ENCODE measurements at places on chromosomes 3 and 15. TPM values are rescaled to one million over a fixed set of nuclear protein-coding genes. Genes with fewer than 3 reads are reported as not detected.

GRCh38 chr3:59326246-59327024 lies 276.6 kb upstream of the CFAP20DC start:
- DNase-seq = no peak

Gene GHSR
- total RNA-seq = not detected

DNA sequence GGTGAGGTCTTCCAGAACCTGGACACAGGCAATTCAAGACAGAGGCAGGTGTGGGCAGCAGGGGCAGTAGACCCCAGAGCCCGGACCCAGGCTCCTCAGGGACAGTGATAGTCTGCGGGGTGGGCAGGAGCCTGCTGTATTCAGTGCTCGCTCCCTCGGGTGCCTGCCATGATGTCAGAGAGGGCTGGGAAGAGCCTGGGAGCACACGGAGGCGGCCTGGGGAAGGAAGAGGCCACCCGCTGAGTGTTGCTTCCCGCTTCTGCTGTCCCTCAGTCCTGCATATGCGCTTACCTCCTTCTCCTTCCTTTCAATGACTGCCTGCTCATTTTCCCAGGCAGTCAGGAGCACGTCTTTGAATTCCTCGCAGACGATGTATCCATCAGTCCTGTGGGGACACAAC lies 22.8 kb downstream of the TMEM43 start:
- no peak for DNase-seq

Gene PRRT3
- 8.6 TPM for total RNA-seq

DNA sequence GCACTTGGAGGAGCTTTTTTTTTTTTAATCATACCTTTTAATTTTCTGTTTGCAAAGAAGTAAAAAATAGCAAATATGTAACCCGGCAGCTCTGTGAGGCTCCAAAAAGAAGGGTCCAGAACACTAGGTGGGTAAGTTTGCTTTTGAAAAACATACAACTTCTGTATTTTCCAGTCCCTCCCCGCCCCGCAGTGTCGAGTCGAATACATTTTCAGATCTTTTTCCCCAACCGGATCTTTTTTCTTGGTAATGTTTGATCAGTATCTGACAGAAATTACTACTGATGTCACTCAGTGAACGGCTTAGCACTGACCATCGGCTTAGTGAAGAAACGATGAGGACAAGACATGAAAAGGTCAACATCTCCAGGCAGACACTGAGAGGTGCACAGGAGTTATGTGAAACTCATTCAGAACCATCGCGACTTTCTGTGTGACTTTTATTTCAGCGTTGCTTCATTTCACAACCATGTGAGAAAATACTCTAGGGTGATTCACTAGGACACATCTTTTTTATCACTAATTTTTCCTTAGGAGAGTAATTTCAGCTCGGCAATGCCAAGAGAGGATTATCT lies 11.0 kb downstream of the ISL2 start:
- DNase-seq = no peak

DNA sequence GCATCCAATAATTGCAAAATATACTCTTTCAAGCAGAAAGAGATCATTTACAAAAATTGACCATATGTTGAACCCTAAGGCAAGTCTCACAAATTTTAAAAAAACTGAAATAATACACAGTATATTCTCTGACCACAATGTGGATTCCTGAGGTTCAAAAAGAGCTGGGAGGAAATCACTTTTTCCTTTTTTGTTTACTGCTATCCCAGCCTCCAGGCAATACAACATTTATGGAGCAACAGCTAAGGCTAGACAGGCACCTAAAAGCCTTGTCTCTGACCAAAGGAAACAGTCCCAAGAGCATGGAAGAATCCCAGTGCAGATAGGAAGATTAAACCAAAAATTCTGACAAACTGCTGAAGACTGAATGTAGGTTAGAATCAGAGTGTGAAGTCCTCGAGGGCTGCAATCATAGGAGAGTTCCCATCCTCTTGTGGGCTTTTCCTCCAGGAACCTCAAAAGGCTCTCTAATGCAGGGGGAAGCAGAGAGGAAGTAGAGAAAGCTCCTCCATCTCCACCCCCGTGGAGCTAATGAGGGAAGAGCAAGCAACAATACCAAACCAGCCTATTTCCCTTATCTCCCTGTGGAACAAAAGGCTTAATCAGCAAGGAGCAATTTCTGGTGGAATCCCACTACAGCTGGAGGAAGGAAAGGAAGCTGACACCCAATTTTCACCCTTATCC lies 57.0 kb downstream of the TMCC1 start:
- no peak for DNase-seq

DNA sequence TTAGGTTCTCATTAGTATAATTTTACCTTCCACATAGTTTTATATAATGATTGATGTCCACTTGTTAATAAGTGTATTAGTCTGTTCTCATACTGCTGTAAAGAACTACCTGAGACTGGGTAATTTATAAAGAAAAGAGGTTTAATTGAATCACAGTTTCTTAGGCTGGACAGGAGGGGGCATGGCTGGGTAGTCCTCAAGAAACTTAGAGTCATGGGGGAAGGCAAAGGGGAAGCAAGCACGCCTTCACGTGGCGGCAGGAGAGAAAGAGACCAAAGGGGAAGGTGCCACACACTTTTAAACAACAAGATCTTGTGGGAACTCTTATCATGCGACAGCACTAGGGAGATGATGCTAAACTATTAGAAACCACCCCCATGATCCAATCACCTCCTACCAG lies 19.2 kb downstream of the DZIP3 start:
- DNase-seq = no peak

- DNase-seq = no peak
These were observed 41.3 kb downstream of the FEZF2 start for GRCh38 chr3:62332017-62332416.

- DNase-seq = no peak
These were observed 53.5 kb upstream of the CCR2 start for GRCh38 chr3:46300461-46300789.

- no peak for DNase-seq
These were observed 84.3 kb downstream of the KCNH8 start for GRCh38 chr3:19232566-19232965.

- DNase-seq = no peak
These were observed 43.9 kb upstream of the SMAD3 start for GRCh38 chr15:67021455-67021854.

DNA sequence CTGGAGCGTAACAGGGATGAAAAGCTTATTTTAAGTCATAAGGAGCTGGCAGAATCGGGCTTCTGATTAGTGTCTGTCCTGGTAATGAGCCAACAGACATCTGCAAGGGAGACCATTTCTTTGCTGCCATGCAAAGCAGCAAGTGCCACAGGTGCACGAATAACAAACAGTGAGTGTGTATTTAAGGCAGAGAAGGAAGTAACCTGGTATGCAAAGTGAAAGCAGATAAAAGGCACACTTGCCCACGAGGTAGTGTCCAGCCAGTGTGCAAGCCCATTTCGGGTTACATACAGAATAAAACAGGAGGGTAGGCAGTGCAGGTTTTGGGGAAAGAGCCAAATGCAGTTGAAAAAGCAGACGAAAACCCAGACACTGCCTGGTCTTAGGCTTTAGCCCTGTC lies 1153.7 kb downstream of the SI start:
- DNase-seq = no peak

Gene DPPA4
- not detected for total RNA-seq

GRCh38 chr3:175410251-175410650 lies 551.1 kb downstream of the NAALADL2 start:
- DNase-seq = no peak

DNA sequence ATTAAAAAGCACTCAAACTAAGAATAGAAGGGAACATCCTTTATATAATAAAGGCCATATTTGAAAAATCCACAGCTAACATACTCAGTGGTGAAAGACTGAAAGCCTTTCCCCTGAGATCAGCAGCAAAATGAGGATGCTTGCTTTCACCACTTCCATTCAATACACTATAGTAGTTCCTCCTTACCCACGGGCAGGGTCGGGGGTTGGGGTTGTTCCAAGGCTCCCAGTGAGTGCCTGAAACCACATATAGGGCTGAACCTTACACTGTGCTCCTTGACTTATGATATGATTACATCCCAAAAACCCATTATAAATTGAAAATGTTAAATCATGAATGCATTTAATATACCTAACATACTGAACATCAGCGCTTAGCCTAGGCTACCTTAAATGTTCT lies 37.7 kb downstream of the ALDH1L1 start:
- DNase-seq = no peak
